ENCODE measurements at places on chromosomes 16 and 17.

DNA sequence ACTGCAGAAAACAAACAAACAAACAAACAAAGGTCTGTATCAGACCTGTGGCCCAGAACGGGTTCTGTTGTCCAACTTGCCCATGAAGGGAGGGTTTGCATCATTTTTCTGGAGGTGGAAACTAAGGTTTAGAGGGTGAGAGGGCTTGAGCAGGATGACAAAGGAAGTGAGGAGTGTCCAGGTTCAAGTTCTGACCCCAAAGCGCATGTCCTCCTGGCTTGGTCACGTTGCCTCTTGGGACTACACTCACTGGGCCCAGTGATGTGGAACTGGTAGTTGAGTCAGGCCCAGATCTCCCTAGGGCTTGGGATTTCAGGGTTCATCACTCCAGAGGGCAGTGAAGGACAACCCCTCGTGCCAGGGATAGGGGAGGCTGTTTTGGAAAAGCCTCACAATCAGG, 1.8 kb downstream of the SREBF1 start:
- DNase-seq, result no peak

GRCh38 chr17:1582374-1582773, 19.8 kb upstream of the PITPNA start:
- no peak for DNase-seq

DNA sequence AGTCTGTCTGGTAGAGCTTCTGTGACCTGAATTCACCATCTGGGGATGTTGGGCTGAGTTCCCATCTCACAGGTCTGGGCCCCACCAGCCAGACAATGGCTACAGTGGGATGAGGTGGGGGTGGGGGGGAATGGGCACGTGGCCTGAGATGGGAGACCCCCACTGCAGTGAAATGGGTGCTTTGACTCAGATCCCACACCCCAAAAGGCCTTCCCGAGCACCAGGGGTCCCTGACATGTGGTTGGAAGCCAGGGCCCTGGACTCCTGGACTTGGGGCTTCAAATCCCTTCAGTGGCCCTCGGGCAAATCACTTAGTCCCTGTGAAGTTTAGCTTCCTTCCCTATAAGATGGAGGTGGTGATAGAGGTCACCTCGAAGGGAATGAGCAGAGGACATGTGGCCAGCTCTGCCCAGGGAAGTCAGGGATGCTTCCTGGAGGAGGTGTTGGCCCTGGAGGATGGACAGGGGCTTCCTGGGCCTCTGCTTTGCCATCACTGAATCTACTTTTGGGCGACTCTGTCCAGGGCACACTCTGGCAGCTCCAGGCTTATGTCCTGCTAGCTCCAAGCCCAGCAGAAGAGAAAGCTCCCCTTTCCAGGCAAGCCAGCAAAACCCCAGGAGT, 218.1 kb downstream of the KATNIP start:
- DNase-seq, result no peak

DNA sequence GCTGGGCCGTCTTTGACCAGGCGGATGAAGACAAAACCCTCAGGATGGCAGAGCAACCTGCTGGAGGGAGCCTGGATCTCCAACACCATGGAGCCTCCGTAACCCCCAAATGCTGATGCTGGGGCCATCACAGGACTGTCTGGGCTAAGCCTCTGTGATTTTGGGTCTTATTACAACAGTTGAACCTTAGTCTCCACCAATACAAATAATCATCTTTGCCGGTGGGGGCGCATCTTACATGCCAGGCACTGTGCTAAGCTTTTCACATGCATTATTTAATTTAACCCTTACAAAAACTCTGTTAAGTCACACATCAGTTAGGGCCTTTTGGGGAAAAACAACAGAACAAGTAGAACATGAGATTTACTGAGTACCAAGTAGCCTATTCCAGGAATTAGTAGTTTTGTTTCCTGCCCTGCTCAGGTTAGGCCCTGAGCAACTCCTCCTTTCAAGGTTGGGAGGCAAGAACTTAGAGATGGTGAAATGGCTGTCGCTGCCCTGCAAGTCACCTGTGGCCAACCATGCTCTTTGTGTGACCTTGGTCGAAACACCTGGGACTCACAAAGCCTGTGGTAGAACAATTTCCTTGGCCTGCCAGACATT, 8.9 kb upstream of the ITGAM start:
- no peak for DNase-seq

DNA sequence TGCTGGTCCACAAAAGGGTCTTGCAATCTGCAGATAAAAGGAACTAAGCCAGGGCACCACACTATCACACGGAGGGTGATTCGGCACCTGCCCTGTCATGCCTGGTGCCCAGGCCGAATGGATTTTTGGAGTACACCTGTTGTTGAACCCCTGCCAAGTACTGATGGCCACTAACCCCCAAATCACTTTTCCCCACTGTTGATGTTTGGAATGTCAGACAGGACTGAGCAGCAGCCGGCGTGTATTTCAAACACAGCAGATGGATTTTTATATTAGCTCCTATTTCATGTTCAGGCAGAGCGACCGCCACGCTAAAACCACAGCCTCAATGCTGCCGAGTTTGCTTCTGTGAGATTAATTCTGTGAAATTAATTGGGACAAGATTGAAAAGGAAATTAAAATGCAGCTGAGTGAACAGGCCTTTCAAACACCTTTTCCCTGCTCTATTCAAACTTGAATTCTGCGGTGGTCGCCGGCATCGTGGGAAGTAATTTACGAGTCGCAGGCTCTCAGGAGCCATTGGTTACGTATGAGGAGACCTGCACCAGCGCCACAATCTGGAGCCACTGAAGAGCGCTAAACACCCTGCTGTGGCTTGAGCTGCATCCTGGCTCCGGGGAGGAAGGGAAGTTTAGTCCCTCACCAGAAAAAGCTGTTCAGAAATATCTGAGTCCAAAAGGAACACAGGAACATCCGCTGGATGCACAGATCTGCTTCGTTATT, 48.5 kb downstream of the SNX11 start:
- DNase-seq, result no peak

DNA sequence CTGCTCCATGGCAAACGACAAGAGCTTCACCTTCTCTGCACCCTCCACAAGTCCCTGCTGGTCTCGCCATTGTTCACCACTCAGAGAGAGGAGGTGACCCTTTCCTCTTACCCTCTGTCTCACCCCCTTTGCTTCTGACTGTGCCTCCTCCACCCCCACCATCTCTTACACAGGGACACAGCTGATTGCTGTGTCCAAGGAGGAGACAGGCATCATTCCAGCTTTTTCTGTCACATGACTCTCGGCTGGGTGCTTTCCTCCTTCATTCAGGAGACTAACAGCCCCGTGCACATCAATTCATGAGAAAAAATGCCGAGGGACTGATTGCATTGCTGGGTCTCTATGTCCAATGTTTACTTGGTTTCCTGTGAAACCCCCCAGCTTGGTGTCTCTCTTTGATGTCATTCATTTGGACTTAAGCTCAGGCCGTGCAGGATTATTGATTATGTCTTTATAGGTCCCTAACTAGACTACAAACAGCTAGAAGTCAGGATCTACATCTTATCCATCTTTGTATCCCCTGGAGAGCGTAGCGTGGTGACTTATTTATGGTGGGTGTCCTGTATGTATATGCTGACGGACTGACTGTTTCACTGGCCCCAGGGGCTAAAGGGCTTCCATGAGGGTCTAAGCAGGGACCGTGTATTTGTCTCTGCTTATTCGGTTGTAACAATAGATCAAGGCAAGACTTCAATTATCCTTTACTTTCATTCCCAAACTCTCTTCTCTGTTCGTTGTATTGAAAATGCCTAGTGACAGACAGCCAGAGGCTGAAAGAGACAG, 82.2 kb upstream of the CDH13 start:
- no peak for DNase-seq

GRCh38 chr16:55821210-55821609, 11.7 kb downstream of the CES1 start:
- no peak for DNase-seq

- DNase-seq, result no peak
These were observed 156.3 kb downstream of the MYO1D start for GRCh38 chr17:32720671-32721070.

DNA sequence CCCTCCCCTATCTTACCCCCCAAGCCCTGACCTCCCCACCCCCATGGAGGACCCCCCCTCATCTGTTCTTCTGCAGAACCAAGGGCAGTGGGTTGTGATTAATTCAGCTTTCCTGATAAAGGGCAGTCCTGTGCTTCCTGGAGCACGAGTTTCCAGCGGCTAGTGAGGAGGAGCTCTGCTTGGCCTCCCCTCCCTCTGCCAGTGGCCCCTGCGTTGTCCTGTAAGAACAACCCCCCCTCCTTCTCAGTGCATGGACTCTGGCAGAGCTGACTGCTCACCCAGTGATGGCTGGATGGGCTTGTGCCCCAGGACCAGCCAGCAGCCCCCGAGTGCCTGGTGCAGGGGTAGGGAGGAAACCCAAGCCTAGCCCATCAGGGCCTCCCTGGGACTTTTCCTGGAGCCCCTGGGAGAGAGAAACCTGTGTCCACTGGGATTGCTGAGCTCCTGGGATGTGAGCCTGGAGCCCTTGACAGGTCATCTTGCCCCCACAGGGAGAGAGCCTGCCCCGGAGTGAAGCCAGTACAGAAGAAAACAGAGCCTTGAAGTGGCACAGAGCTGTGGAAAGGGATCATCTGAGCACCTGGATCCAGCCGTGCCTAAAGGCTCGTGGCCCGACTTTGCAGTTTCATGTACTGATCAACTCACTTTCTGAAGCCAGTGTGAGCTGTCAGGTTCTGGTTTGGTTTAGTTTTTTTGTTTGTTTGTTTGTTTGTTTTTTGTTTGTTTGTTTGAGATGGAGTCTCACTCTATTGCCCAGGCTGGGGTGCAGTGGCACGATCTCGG, 26.5 kb downstream of the MMP15 start:
- DNase-seq, result no peak

GRCh38 chr16:56742030-56742984, 12.4 kb downstream of the NUP93 start:
- DNase-seq, result peak; percentile 85

DNA sequence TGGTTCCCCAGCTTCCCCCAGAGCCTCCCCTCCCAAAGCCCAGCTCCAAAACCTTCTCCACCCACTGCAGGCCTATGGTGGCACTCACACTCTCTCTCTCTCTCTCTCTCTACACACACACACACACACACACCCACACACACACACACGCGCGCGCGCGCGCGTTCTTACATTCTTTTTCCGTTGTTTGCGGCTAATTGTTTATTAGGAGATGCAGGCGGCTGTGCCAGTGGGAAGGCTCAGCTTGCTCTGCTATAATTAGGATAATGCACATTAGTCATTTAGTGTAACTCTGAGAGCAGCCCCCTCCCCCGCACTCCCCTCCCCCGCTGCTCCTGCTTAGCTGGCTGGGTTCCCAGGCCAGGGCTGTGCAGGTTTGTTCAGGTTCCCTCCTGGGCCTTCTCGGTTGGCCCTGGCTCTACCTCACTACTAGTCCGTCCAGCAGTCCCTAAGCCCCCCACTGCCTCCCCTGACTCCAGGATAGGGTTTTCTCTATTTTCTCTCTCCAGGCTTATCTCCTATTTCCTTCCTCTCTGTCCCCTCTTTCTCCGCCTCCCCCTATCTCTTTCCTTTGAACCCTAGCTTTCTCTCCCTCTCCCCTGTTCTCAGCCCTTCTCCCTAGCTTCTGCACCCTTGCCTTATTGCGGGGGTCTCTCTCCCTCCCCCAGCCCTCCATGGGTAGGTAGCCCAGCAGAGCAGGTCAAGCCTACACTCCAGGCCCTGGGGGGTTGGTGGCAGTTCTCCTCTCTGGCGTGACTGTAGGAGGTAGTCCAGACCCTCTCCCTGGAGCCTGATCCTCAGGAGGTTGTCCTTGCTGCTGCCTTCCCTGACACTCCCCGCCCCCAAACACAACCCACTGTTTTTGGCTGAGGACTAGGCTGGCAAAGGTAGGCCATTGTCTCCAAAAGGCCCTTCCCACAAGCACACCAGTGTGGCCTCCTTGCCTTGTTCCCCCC, 34.0 kb downstream of the TMEM132E start:
- peak; percentile 21 for DNase-seq

DNA sequence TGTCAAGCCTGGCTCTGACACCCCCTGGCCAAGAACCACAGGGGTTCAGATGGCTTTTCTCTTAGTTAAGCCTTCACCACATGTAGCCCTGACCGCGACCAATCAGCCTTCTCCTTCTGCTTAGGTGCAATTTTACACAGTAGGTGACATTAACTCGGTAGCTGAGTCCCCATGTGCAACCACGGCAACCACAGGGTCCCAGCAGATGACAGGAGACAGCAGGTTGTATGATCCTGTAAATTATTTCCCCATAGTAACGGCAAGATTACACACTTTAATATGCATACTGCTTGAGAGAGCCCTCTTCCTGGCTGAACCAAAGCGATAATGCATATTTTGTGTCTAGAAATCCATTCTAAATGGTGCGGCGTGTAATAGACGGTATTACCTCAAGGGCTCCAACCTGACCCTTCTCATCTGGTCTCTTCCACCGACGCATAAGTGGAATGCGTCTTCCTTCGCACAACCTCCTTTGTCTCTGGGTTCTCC, 458.7 kb upstream of the ZFHX3 start:
- DNase-seq, result no peak
